Naive thymus-derived CD4-positive, alpha-beta T cell (primary cell): ENCODE measurements at places on chromosomes 4 and X. TPM values are rescaled to one million over a fixed set of nuclear protein-coding genes. Genes with fewer than 3 reads are reported as not detected.

- no peaks in the 10 kb centered on the region for H3K4me1 ChIP-seq
- H3K27me3 ChIP-seq = no peaks in the 10 kb centered on the region
- no peaks in the 10 kb centered on the region for H3K36me3 ChIP-seq
Measured at GRCh38 chr4:123624959-123625358, 228.4 kb downstream of the SPRY1 start.

DNA sequence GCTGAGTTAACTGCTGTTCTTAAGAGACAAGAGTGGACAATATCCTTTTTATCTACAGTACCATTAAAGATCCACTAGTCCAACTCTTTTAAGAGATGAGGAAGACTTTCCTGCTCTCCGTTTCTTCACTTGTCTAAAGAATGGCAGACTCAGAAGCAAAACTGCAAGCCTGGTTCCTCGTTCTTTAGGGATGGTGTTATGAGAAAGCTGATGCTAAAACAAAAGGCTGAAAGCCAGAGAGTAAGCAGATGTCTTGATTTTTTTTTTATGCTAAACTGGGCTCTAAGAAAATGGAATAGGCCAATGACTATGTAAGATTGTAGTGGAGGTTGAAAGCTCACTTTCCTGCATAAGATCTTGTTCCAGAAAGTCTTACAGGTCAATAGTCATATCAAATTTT lies 78.1 kb downstream of the CNGA2 start:
- no peaks in the 10 kb centered on the region for H3K4me1 ChIP-seq
- no peaks in the 10 kb centered on the region for H3K27me3 ChIP-seq
- no peaks in the 10 kb centered on the region for H3K36me3 ChIP-seq
- no peak overlapping the region for H3K4me3 ChIP-seq
- no peak overlapping the region for H3K27ac ChIP-seq
- no peak for DNase-seq

GRCh38 chr4:86942185-86942666 lies 7.4 kb downstream of the AFF1 start:
- no peak overlapping the region for H3K27ac ChIP-seq
- H3K36me3 ChIP-seq = no peaks in the 10 kb centered on the region
- peaks cover 22% of the 10 kb centered on the region for H3K4me1 ChIP-seq
- H3K27me3 ChIP-seq = no peaks in the 10 kb centered on the region
- DNase-seq = no peak

FRG2 gene
- not detected for polyA plus RNA-seq

GRCh38 chrX:129239371-129239770 lies 283.9 kb downstream of the SMARCA1 start:
- no peak overlapping the region for H3K4me3 ChIP-seq
- H3K27me3 ChIP-seq = no peaks in the 10 kb centered on the region
- no peaks in the 10 kb centered on the region for H3K36me3 ChIP-seq

HTN1 gene
- polyA plus RNA-seq = not detected

SOD3 gene
- not detected for polyA plus RNA-seq

RTL3 gene
- not detected for polyA plus RNA-seq
